IMR-90 (cell line): ENCODE measurements at places on chromosomes 2 and 18.

- DNase-seq: peak; percentile 94
- H3K36me3 ChIP-seq: no peaks in the 10 kb centered on the region
Measured at GRCh38 chr2:97868986-97869721, 126.6 kb downstream of the TMEM131 start.

DNA sequence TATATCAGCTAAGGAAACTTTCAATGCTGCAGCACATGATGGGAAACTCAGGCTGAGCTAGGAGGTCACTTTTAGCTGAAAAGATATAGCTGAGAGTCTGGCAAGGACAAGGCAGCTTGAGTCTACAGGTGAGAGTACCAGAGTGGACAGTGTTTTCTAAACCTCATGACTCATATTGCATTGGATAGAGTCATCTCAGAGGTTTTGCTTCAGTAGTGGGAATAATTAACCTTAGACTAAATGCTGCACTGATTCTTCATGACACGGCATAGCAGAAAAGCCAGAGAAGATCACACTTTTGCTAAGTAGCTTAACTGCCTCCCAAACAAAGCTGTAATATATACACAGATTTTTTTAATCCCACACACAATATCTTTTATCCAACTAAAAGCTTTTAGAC, 865.0 kb upstream of the CDH2 start:
- no peaks in the 10 kb centered on the region for H3K27me3 ChIP-seq
- no peak overlapping the region for H3K27ac ChIP-seq
- DNase-seq: no peak
- H3K4me3 ChIP-seq: no peak overlapping the region
- no peaks in the 10 kb centered on the region for H3K4me1 ChIP-seq

GRCh38 chr2:21223618-21224017, 99.8 kb downstream of the TDRD15 start:
- no peak for DNase-seq
- H3K27ac ChIP-seq: no peak overlapping the region
- no peaks in the 10 kb centered on the region for H3K36me3 ChIP-seq
- H3K4me1 ChIP-seq: no peaks in the 10 kb centered on the region

GRCh38 chr18:29430416-29430815, 1253.5 kb upstream of the CDH2 start:
- DNase-seq: peak; percentile 5
- H3K27ac ChIP-seq: no peak overlapping the region
- H3K4me1 ChIP-seq: no peaks in the 10 kb centered on the region
- H3K27me3 ChIP-seq: no peaks in the 10 kb centered on the region

- H3K36me3 ChIP-seq: no peaks in the 10 kb centered on the region
- H3K4me3 ChIP-seq: no peak overlapping the region
- H3K4me1 ChIP-seq: no peaks in the 10 kb centered on the region
- no peaks in the 10 kb centered on the region for H3K27me3 ChIP-seq
- no peak overlapping the region for H3K27ac ChIP-seq
Measured at GRCh38 chr2:53289309-53290006, 478.1 kb upstream of the CHAC2 start.

GRCh38 chr18:73927496-73927895, 220.1 kb downstream of the FBXO15 start:
- H3K36me3 ChIP-seq: no peaks in the 10 kb centered on the region
- no peak overlapping the region for H3K27ac ChIP-seq
- no peaks in the 10 kb centered on the region; the same call in 1 of the 2 replicates for H3K27me3 ChIP-seq
- peaks cover 5% of the 10 kb centered on the region for H3K4me1 ChIP-seq
- H3K4me3 ChIP-seq: no peak overlapping the region
- DNase-seq: no peak
